ENCODE measurements at places on chromosomes 5 and 9.

GRCh38 chr9:128211186-128211980, 8.2 kb downstream of the DNM1 start:
- peak overlapping the region; percentile 1 for H3K27ac ChIP-seq
- H3K4me1 ChIP-seq = peaks cover 16% of the 10 kb centered on the region
- H3K27me3 ChIP-seq = no peaks in the 10 kb centered on the region
- DNase-seq = no peak

- H3K36me3 ChIP-seq = peaks cover 17% of the 10 kb centered on the region
- H3K27me3 ChIP-seq = no peaks in the 10 kb centered on the region
- peaks cover 26% of the 10 kb centered on the region for H3K4me1 ChIP-seq
- H3K4me3 ChIP-seq = peak overlapping the region; percentile 92
These were observed 1.7 kb downstream of the CNOT8 start for GRCh38 chr5:154860123-154860522.

- H3K27ac ChIP-seq = no peak overlapping the region
- no peak overlapping the region for H3K4me3 ChIP-seq
- no peaks in the 10 kb centered on the region for H3K4me1 ChIP-seq
- DNase-seq = no peak
These were observed 49.6 kb downstream of the ANKRD55 start for GRCh38 chr5:56183506-56183905.

- H3K27ac ChIP-seq = peak overlapping the region; percentile 88
- H3K4me1 ChIP-seq = peaks cover 9% of the 10 kb centered on the region
- peaks cover 29% of the 10 kb centered on the region for H3K36me3 ChIP-seq
These were observed 53.9 kb downstream of the CSNK1A1 start for GRCh38 chr5:149497357-149497756.

- H3K27me3 ChIP-seq = no peaks in the 10 kb centered on the region
- no peaks in the 10 kb centered on the region for H3K4me1 ChIP-seq
- no peak for DNase-seq
- no peak overlapping the region for H3K27ac ChIP-seq
These were observed 59.1 kb upstream of the ENTREP1 start for GRCh38 chr9:69265891-69266290.

- no peaks in the 10 kb centered on the region for H3K36me3 ChIP-seq
- H3K27me3 ChIP-seq = peaks cover 68% of the 10 kb centered on the region
- H3K4me1 ChIP-seq = no peaks in the 10 kb centered on the region
- H3K27ac ChIP-seq = no peak overlapping the region
- H3K4me3 ChIP-seq = no peak overlapping the region
These were observed 6.0 kb upstream of the SLC9A3 start for GRCh38 chr5:530001-530955.

- H3K36me3 ChIP-seq = peaks cover 43% of the 10 kb centered on the region
- no peak overlapping the region for H3K27ac ChIP-seq
- no peak overlapping the region for H3K4me3 ChIP-seq
These were observed 42.6 kb downstream of the ZDHHC21 start for GRCh38 chr9:14650596-14650995.

- no peak for DNase-seq
- H3K4me3 ChIP-seq = peak overlapping the region; percentile 43
- H3K4me1 ChIP-seq = peaks cover 24% of the 10 kb centered on the region
- H3K27ac ChIP-seq = peak overlapping the region; percentile 18
These were observed 173.6 kb downstream of the GADD45G start for GRCh38 chr9:89778100-89779090.

DNA sequence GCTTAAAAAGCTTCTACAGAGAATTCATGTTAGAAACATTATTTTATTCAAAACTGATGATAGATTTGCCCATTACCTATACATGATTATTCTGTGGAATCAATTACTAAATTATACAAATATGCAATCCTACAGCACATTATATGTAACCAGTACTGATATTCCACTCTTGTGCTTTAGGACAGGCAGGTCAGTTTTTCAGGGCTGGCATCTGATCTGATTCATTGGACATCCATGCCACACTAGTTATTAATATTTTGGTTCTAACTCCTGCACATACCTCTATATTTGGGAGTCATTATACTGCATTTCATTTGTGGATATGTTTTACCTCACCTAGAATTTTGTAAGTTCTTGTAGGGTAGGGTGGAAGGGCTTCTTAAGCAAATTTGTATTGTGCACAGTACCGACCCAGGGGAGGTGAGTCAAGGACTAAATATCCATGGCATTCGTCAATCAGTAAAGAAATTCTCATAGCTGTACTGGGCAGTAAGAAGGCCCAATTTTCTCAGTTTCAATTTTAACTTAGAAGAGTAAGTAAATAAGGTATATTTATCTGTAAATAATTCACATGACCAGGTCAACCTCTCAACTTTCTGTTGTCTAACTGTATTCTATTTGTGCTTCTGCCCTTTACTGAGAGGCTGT, 33.5 kb downstream of the ELOVL7 start:
- H3K4me1 ChIP-seq = peaks cover 18% of the 10 kb centered on the region
- no peak for DNase-seq
- peak overlapping the region; percentile 17 for H3K27ac ChIP-seq
- no peaks in the 10 kb centered on the region for H3K27me3 ChIP-seq
- H3K36me3 ChIP-seq = peaks cover 3% of the 10 kb centered on the region
- H3K4me3 ChIP-seq = no peak overlapping the region

DNA sequence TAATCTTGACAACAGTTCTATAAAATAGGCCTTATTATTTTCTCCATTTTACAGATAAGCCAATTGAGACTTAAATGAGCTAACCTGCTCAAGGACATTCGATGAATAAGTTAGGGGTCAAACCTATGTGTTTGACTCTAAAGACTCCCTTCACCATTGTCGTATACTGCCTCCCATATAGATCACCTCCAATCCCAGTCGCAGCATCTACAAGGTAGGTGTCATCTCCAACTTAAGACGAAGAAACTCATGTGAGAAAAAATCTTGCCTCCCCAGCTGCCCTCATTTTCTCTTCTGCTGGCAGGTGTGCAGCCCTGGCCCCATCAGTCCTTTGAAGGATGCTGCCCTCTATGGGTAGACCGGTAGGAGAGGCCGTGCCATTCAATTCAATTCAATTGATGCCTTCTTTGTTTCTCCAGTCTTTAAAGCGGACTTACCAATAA, 75.2 kb upstream of the SMARCA2 start:
- no peaks in the 10 kb centered on the region for H3K4me1 ChIP-seq
- DNase-seq = no peak
- H3K36me3 ChIP-seq = no peaks in the 10 kb centered on the region
- no peak overlapping the region for H3K27ac ChIP-seq

- no peaks in the 10 kb centered on the region for H3K36me3 ChIP-seq
- no peak overlapping the region for H3K4me3 ChIP-seq
- no peaks in the 10 kb centered on the region for H3K27me3 ChIP-seq
- DNase-seq = no peak
- no peaks in the 10 kb centered on the region for H3K4me1 ChIP-seq
- no peak overlapping the region for H3K27ac ChIP-seq
These were observed 26.7 kb upstream of the RICTOR start for GRCh38 chr5:39100851-39101396.

- peaks cover 6% of the 10 kb centered on the region for H3K4me1 ChIP-seq
- H3K4me3 ChIP-seq = no peak overlapping the region
- peaks cover 29% of the 10 kb centered on the region for H3K36me3 ChIP-seq
- DNase-seq = no peak
- H3K27me3 ChIP-seq = no peaks in the 10 kb centered on the region
These were observed 131.7 kb downstream of the DAB2IP start for GRCh38 chr9:121783111-121783510.

DNA sequence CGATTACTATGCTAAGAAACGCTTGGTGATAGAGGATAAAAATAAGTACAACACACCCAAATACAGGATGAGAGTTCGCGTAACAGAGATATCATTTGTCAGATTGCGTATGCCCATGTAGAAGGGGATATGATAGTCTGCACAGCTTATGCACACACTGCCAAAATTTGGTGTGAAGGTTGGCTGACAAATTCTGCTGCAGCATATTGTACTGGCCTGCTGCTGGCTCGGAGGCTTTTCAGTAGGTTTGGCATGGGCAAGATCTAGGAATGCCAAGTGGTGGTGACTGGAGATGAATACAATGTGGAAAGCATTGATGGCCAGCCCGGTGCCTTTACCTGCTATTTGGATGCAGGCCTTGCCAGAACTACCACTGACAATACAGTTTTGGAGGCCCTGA, 208.4 kb downstream of the PDZD2 start:
- DNase-seq = no peak
- no peaks in the 10 kb centered on the region for H3K27me3 ChIP-seq
- no peak overlapping the region for H3K27ac ChIP-seq
- H3K4me3 ChIP-seq = no peak overlapping the region

- no peaks in the 10 kb centered on the region for H3K36me3 ChIP-seq
- H3K27me3 ChIP-seq = no peaks in the 10 kb centered on the region
- no peak for DNase-seq
- H3K4me3 ChIP-seq = no peak overlapping the region
- peaks cover 32% of the 10 kb centered on the region for H3K4me1 ChIP-seq
These were observed 15.3 kb downstream of the CXXC5 start for GRCh38 chr5:139663207-139664085.

DNA sequence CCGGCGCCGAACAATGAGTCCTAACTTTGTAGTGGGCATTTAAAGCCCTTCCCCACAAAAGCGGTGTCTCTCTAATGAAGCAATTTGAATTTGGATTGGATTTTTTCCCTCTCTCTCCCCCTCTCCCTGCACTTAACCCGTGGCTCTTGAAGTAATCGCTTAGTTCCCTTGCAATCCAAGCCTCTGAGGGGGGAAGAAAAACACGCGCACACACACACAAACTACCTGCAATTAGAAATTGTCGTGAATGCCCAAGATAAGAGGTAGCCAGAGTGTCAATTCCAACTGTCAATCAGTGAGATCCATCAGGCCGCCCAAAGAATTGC, 1.2 kb downstream of the LHX6 start:
- peaks cover 55% of the 10 kb centered on the region for H3K27me3 ChIP-seq
- no peak for DNase-seq
- H3K4me3 ChIP-seq = peak overlapping the region; percentile 28
- peaks cover 7% of the 10 kb centered on the region for H3K4me1 ChIP-seq
- no peak overlapping the region for H3K27ac ChIP-seq
- peaks cover 2% of the 10 kb centered on the region for H3K36me3 ChIP-seq

DNA sequence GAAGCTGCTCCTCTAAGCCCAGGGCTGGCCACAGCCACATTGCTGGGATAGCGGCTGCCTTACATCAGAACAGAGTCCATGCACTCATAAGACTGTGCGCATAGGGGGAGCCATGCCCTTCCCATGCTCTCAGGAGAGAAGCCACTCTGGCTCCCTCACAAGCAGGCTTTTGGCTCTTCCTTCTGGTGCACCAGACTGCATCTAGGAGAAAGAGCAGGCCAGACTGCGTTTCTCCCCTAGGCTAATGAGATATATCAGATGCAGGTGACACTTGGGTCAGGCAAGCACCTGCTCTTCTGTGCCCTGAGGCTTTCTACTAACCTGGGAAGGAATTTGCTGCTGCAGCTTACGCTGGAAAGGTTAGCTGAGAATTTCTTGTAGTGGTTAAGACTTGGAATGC, 43.2 kb upstream of the BRINP1 start:
- H3K27ac ChIP-seq = peak overlapping the region; percentile 26
- DNase-seq = peak; percentile 39
- H3K36me3 ChIP-seq = peaks cover 5% of the 10 kb centered on the region

GRCh38 chr5:164354139-164354751, 848.8 kb downstream of the MAT2B start:
- no peak overlapping the region for H3K4me3 ChIP-seq
- peaks cover 31% of the 10 kb centered on the region for H3K27me3 ChIP-seq
- H3K4me1 ChIP-seq = peaks cover 53% of the 10 kb centered on the region

GRCh38 chr9:35618325-35618727, at the start of gene CD72:
Gene CD72 (minus strand): TSS chr9:35618413. CDS start chr9:35618303, 110 bp downstream.
- H3K27me3 ChIP-seq = peaks cover 66% of the 10 kb centered on the region
- peak within 1 kb of the TSS; percentile 61 for H3K4me3 ChIP-seq
- H3K36me3 ChIP-seq = no peaks in the 10 kb centered on the region
- no peak for DNase-seq
- H3K4me1 ChIP-seq = no peaks in the 10 kb centered on the region
- no peak within 1 kb of the TSS for H3K27ac ChIP-seq

DNA sequence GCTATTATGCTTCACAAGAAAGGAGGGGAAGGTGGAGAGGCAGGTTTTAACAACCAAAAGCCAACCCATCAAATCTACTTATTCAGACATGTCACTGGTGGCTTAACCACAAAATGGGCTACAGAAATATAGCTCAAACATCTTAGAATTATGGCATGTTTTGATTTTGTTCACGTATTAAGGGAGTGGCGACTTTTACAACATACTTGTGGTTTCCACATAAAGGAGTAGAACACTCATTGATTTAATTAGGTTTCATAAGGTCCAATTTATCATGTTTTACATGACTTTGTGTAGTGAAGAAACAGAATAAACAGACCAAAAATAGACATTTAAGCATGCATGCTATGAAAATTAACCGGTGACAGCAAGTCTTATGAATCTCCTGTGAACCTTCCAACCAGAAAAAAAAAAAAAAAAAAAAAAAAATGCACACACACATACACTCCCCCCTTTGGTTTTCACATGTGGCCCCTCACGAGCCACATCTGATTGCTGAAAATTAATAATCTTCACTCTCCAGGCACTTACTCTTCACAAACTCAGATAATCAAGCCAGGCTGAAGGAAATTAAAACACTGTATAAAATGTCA, 5.4 kb downstream of the ZNF608 start:
- H3K4me3 ChIP-seq = no peak overlapping the region
- H3K4me1 ChIP-seq = peaks cover 41% of the 10 kb centered on the region
- DNase-seq = no peak
- no peaks in the 10 kb centered on the region for H3K27me3 ChIP-seq

GRCh38 chr5:123088031-123088805, 823 bp upstream of the PRDM6 start:
- H3K27me3 ChIP-seq = peaks cover 83% of the 10 kb centered on the region
- H3K4me1 ChIP-seq = peaks cover 48% of the 10 kb centered on the region
- H3K36me3 ChIP-seq = no peaks in the 10 kb centered on the region
- H3K4me3 ChIP-seq = peak overlapping the region; percentile 91

DNA sequence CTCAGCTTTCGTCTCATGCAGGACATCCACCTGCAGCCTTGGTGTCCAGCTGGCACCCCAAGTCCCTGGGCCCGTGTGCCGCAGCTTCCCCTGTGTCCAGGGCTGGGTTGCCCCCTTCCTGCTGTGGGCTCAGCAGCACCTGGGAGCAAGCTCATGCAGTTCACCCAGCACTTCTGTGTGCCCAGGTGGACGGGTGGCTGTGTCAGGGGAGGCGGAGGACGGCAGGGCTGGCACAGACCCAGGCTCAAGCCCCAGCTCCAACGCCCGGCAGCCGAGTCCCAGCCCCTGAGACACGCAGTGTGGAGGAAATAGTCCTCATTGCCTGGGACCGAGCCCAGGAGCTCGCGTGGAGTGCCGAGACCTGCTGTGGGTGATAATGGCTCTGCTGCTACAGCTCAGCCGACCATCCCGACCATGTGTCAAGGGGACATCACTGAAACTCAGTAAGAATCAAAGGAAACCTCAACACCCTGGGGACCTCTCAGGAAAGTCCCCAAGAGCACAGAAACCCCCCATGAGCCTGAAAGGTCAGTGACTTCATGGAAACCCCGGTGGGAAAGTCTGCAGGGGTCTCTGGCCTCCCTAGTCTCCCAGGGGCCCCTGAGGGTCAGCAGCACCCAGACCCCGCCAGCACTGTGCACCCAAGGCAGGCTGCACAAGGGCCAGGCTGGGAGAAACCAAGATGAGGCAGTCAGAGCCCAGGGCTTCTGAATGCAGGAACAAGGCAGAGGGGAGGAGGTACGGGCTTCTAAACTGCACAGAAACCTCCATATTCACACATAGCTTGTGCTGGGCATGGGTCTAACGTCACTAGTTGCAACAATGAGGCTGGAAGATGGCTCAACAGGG, 38.8 kb downstream of the LPCAT1 start:
- DNase-seq = no peak
- H3K4me1 ChIP-seq = no peaks in the 10 kb centered on the region
- peaks cover 5% of the 10 kb centered on the region for H3K36me3 ChIP-seq
